ENCODE measurements at places on chromosomes 13 and 19.

DNA sequence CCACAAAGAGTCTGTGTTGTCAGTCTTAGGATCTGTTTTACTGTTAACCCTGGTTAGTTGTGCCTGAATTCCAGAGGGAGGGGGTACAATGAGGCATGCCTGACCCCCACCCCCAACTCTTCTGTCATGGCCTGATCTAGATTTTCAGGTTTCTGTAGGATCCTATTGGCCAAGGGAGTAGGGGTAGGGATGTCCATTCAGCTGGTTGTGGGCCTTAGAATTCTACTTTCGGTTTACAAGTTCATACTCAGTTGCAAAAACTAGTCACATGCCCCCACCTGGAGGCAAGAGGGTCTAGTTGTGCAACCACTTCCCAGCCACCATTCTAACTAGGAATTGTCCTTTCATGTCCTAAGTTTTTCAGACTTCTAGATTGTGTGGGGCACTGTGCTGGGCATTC is 94.3 kb upstream of the MBNL2 start:
- no peak for DNase-seq

DNA sequence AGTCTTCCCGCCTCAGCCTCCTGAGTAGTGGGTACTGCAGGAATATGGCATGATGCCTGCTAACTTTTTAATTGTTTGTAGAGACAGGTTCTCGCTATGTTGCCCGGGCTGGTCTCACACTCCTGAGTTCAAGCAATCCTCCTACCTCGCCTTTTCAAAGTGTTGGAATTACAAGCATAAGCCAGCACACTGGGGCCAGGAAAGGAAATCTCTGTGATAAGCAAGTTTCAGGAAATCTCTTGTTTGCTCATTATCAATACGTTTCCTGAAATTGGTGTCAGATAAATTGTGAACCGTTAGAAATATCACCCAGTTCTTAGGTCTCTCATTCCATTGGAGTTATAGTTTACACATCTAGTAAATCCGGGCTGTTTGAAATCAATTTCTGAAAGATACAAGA is 14.2 kb downstream of the WBP4 start:
- no peak for DNase-seq

DNA sequence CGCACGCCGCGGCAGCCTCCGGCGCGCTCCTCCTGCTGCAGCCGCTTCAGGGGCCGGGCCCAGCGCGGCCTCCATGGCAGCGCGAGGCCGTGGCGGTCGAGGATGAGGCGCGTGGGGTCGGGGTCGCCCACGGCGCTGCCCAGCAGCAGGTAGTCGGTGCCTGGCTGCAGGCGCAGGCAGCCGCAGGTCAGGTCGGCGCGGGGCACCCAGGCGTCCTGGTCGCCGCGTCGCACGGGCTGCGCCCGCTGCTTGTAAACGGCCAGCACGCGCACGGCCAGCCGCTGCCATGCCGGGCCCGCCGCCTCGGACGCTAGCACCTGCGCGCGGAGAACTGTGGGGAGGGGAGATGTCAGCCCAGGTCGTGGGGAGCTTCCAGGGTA is 11.1 kb downstream of the NTN5 start:
- DNase-seq = no peak

GRCh38 chr19:39303373-39304184 is 7.4 kb downstream of the IFNL1 start:
- DNase-seq = no peak

GRCh38 chr19:14559916-14560775 is 11.7 kb downstream of the NDUFB7 start:
- no peak for DNase-seq

- DNase-seq = no peak
Observed at GRCh38 chr19:5133986-5134595, 165.2 kb downstream of the KDM4B start.

DNA sequence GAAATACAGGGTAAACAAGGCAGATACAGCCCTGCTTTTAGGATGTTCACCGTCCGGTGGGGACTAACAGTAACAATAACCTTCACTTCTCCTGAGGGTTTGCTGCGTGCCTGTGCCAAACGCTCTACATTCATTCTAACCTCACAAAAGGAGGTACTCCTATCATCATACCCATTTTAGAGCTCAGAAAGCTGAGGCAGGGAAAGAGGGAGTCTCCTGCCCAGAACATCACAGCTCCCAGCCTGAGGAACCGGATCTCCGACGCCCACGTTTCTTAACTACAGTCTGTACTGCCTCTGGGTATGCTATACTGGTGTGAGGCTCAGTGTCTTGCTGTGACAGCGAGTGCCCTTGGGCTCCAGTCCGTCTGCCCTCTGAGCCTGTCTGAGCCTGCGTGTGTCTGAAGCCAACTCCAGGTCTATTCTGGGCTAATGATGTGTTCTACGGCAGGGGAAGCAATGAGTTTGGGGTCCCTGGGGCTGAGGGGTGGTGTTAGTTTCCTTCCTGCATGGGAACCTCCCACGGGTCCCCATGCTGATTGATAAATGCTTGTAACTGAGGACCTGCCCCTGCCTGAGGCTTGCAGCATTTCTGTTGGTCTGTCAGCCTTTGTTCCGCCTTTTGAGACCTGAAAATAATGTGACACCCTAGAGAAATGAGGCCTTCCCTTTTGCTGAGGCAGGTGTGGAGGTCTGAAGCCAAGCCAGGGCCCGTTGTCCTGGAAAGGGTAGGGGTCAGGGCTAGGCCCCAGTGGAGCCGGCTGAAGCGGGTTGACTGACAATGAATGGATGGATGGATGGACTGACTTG is 4.9 kb downstream of the LIPE start:
- no peak for DNase-seq

GRCh38 chr13:28321756-28322155 is 173.2 kb downstream of the FLT1 start:
- DNase-seq = no peak

GRCh38 chr19:35204799-35205732 is 23.5 kb downstream of the FAM187B start:
- DNase-seq = no peak

GRCh38 chr19:34759218-34759917 is 13.6 kb downstream of the ZNF599 start:
- no peak for DNase-seq

GRCh38 chr13:113122550-113123225 is at the start of gene F10:
Gene F10 (plus strand): TSS chr13:113122799. CDS start chr13:113122856, 57 bp downstream.
- peak; percentile 38 for DNase-seq

- no peak for DNase-seq
Observed at GRCh38 chr19:44635581-44636438, 7.9 kb upstream of the PVR start.

GRCh38 chr13:54513254-54513653 is 1484.6 kb downstream of the OLFM4 start:
- no peak for DNase-seq

- no peak for DNase-seq
Observed at GRCh38 chr19:4446704-4447200, 10.8 kb downstream of the UBXN6 start.

- DNase-seq = no peak
Observed at GRCh38 chr19:12932392-12933286, 872 bp downstream of the FARSA start.

GRCh38 chr13:48431431-48431830 is 18.5 kb upstream of the LPAR6 start:
- no peak for DNase-seq

GRCh38 chr19:35223862-35224505 is 4.6 kb downstream of the FAM187B start:
- no peak for DNase-seq

DNA sequence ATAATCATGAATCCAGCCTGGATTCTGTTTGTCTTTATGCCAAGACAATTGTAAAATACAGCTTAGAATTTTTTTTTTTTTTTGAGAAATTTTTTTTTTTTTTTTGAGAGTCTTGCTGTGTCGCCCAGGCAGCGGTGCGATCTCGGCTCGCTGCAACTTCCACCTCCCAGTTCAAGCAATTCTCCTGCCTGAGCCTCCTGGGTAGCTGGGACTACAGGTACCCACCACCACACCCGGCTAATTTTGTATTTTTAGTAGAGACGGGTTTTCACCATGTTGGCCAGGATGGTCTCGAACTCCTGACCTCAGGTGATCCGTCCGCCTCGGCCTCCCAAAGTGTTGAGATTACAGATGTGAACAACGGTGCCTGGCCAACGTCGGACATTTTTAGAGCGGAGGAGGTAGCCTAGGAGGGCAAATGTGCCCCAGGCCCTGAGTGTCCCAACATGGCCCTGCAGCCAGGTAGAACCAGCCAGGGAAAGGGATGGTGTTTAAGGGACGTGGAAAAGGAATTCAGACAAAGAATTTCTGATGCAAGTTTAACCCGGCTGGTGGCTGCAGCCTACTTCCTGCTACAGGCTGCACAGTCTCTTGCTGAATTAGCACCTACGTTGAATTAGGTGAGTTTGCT is 89.8 kb downstream of the GNG7 start:
- no peak for DNase-seq

DNA sequence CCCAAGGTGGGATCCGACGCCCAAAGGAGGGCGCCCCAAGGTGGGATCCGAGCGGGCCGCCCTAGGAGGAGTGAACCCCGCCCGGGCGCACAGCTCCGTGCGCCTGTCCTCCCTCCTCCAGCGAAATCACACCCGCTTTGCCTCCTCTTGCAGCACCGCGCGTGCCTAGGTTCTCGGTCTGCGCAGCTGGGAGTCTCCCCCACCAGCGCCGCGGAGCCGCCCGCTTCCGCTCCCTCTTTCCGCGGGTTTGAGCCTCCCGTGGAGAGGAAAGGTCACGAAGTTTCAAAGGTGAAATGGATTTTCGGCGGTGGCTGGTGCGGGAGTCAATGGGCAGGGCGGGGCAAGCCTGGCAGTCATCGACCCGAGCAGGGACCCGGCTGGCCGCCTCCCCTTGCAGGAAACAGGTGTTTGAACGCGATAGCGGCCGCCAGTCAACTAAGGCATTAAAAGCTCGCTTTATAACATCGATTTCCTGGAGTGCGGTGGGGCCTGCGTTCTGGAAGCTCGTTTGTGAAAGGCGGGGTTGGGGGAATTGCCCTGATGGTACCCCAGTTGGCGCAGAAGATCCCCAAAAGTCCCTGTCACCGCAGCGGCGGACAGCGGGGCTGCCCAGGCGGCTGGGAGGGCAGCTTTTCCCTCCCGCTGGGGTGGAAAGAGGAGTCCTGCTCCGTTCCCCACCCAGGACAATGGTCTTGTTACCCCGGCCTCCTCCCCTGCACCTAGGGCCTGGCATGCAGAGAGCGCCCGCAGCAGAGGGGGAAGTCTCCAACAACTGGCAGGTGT is 9.0 kb upstream of the SOX1 start:
- DNase-seq = no peak
